ENCODE measurements at places on chromosomes 2 and 18.

- no peak for DNase-seq
These were observed 757.4 kb downstream of the SATB2 start for GRCh38 chr2:198700319-198700718.

- DNase-seq, result no peak
These were observed 414.6 kb downstream of the TMEM182 start for GRCh38 chr2:103176294-103176915.

DNA sequence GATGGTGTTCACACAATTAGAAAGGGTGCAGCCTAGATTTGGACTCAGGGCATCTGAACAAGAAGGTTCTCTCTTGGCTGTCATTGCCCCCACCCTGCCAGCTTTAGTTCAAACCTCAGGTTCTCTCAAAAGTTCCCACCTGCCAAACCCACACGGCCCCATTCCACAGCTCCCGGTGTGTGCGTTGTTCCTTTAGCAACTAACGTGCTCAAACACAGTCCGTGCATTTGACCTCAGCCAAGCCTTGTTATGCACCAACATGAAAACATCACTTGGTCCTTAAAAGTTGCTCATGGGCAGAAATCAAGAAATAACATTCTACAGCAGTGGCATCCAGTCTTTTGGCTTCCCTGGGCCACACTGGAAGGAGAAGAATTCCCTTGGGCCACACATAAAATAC, 32.0 kb downstream of the LOXHD1 start:
- no peak for DNase-seq

- DNase-seq, result no peak
These were observed 45.0 kb downstream of the FAP start for GRCh38 chr2:162198239-162198638.

- no peak for DNase-seq
These were observed 37.4 kb downstream of the ARL4C start for GRCh38 chr2:234459401-234460009.

DNA sequence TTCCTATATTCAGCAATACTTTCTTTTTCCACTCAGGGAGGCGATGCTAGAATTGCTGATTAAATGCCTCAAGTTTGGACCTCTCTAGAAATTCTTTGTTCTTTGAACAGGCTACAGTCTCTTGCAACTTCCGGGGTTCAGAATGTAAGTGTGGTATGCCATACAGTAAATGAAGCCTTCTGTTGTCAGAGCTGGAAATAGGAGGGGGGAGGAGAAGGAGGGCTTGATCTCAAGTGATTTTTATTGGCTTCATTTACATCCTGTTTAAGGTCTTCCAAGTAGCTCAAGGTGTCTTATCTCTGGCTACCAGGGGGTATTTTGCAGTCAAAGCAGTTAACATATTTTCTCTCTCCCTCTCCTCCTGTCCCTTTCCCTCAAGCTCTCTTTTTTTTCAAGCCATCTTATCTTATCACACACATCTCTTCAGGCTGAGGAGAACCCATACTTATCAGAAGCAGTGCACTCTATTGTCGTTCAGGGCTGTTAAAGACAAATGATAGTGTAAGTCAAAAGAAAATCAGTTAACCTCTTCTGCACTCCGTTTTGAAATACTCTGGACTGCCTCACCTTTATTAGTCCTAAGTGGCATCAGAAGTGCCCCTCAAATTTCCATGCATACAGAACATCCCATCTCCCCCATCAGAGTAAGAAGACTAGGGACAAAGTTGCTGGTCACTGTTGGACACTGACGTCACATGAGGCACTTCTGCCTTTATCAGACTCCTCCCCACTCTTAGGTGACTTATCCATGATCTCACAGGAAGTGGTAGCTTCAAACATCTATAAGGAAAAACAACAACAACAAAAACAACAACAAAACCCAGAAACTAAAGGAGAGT, 112.2 kb downstream of the ZNF521 start:
- DNase-seq, result no peak

Data from T-helper 1 cell (primary cell).